ENCODE measurements at places on chromosomes 5 and 9. TPM values are rescaled to one million over a fixed set of nuclear protein-coding genes. Genes with fewer than 3 reads are reported as not detected.

The ARL10 gene
- 11.4 TPM for total RNA-seq

The ANKRD55 gene
- total RNA-seq, result not detected

The PCDHGA5 gene
- 2.5 TPM for total RNA-seq

The GRIN3A gene
- total RNA-seq, result 0.07 TPM

The AQP7 gene
- 0.23 TPM for total RNA-seq

The LRRC70 gene
- 0.37 TPM for total RNA-seq

The EPB41L4A gene
- total RNA-seq, result 5.2 TPM

The DMRTA1 gene
- total RNA-seq, result 2.6 TPM

The UBE2QL1 gene
- 0.46 TPM for total RNA-seq

The PCDHA3 gene
- total RNA-seq, result 3.4 TPM

The LRRC26 gene
- 1.1 TPM for total RNA-seq

The ACOT12 gene
- not detected for total RNA-seq

The ZNF454 gene
- total RNA-seq, result 4.3 TPM

The NKD2 gene
- total RNA-seq, result 12.8 TPM

The ABLIM3 gene
- total RNA-seq, result 0.46 TPM

- no peaks in the 10 kb centered on the region for H3K36me3 ChIP-seq
- peaks cover 19% of the 10 kb centered on the region for H3K4me1 ChIP-seq
- H3K27me3 ChIP-seq, result no peaks in the 10 kb centered on the region
Measured at GRCh38 chr9:108672475-108673190, 183.2 kb downstream of the ACTL7B start.

DNA sequence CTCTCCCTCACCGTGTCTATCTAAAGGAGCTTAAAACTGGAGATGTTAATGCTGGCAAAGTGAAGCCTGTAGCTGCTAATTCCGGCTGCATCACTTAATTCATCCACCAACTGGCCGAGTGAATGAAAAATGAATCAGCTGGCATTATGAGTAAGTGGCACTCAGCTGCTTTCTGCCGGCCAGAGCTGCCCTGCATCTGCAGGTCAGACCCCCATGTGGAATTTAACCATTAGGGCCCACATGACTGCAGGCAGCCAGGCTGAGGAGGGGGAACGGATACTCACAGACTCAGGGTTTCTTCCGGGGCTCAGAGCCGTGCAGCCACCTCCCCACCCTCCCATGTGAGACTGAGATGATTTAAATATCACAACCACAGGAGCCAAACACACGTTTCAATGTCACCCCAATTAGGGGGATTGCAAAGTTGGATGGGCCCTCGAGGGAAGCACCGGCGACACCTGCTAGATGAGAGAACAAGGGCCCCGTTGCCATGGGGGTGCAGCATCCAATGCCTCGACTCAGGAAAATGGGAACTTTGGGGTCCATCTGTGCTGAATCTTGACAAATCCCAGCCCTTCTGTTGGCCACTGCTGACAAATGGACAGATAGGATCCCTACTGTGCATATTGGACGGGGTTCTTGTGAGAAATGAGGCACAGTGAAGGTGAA, 115.6 kb upstream of the ALDH1B1 start:
- H3K4me1 ChIP-seq, result peaks cover 12% of the 10 kb centered on the region
- DNase-seq, result no peak
- H3K36me3 ChIP-seq, result no peaks in the 10 kb centered on the region
- no peak overlapping the region for H3K27ac ChIP-seq

GRCh38 chr5:13957032-13957645, 12.7 kb upstream of the DNAH5 start:
- H3K27me3 ChIP-seq, result no peaks in the 10 kb centered on the region
- H3K4me3 ChIP-seq, result no peak overlapping the region
- H3K36me3 ChIP-seq, result no peaks in the 10 kb centered on the region
- no peak overlapping the region for H3K27ac ChIP-seq

GRCh38 chr5:4374866-4375265, 765.3 kb upstream of the ADAMTS16 start:
- no peaks in the 10 kb centered on the region for H3K27me3 ChIP-seq
- DNase-seq, result no peak
- H3K4me1 ChIP-seq, result peaks cover 2% of the 10 kb centered on the region
- H3K4me3 ChIP-seq, result no peak overlapping the region
- no peak overlapping the region for H3K27ac ChIP-seq

DNA sequence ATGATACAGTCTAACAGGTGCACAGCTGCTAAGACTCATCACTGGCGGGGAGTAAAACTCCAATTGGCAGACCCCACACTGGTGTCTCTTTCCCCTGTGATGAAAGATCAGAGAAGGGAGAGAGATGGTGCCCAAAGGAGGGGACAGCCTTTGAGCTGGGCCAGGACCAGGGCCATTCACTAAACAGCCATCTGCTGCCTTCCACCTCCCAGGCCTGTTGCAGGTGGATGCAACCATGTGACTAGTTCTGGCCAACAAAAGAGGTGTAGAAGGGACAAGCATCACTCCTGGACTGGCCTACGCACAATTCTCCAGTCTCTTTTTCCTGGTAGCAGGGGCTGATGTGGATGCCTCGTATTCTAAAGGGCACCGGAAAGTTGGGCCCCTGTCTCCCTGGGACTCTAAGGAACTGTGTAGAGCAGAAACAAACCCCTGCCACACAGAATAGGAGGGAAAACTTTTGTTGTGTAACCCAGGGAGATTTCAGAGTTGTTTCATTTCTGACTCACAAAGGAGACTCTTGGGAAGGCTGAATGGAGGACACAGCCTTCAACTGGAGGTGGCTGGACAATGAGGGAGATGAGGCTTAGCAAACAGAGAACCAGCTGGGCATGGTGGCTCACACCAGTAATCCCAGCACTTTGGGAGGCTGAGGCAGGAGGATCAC, 26.9 kb downstream of the TNIP1 start:
- H3K36me3 ChIP-seq, result peaks cover 20% of the 10 kb centered on the region
- H3K27ac ChIP-seq, result no peak overlapping the region
- no peak for DNase-seq
- no peaks in the 10 kb centered on the region for H3K4me1 ChIP-seq
- no peaks in the 10 kb centered on the region for H3K27me3 ChIP-seq
- H3K4me3 ChIP-seq, result no peak overlapping the region

GRCh38 chr9:551986-552929, 289.2 kb upstream of the DMRT1 start:
- no peak for DNase-seq
- H3K27me3 ChIP-seq, result no peaks in the 10 kb centered on the region
- no peak overlapping the region for H3K4me3 ChIP-seq
- H3K4me1 ChIP-seq, result peaks cover 17% of the 10 kb centered on the region
- H3K36me3 ChIP-seq, result no peaks in the 10 kb centered on the region

DNA sequence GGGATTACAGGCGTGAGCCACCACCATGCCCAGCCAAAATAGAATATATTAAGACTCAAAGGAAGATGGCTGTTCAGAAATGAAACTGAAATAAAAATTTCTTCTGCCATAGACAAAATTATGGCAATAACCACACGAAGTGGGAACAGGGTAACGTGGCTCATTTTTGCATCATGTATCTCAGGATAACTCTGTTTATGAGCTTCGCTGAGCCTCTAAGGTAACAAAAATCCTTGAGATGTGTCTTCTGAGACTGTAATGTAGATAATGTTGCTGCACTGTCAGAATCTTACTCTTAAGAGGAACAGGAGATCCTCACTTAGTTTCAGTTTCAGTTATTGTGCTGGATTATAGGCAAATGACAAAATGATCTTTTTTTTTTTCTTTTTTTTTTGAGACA, 153.8 kb downstream of the GOLPH3 start:
- no peak for DNase-seq
- no peak overlapping the region for H3K4me3 ChIP-seq
- H3K27ac ChIP-seq, result no peak overlapping the region
- H3K4me1 ChIP-seq, result peaks cover 43% of the 10 kb centered on the region
- no peaks in the 10 kb centered on the region for H3K36me3 ChIP-seq

- H3K27me3 ChIP-seq, result no peaks in the 10 kb centered on the region
- H3K36me3 ChIP-seq, result no peaks in the 10 kb centered on the region
- DNase-seq, result no peak
- peaks cover 5% of the 10 kb centered on the region for H3K4me1 ChIP-seq
- no peak overlapping the region for H3K27ac ChIP-seq
- no peak overlapping the region for H3K4me3 ChIP-seq
Measured at GRCh38 chr5:139732019-139732418, 63.6 kb upstream of the PSD2 start.

DNA sequence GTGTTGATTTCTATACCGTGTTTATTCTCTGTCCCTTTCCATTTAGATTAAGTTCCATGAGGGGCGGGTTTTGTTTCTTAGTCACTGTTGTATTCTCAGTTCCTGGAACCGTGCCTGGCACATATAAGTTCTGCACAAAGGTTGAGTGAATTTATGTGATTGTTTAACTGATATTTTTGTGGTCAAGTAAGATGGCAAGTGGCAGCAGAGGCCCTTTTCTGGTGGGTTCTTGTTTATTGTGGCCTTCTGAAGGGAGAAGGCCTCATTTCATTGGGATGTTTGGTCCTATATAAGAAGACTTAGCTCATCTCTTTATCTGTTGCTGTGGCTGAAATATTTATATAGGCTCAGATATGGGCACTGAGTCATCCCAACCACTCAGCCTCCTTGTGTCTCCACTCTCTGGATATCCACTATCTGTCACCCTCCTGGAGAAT, 262.5 kb downstream of the PSAT1 start:
- no peak for DNase-seq
- H3K27me3 ChIP-seq, result no peaks in the 10 kb centered on the region
- no peak overlapping the region for H3K27ac ChIP-seq

DNA sequence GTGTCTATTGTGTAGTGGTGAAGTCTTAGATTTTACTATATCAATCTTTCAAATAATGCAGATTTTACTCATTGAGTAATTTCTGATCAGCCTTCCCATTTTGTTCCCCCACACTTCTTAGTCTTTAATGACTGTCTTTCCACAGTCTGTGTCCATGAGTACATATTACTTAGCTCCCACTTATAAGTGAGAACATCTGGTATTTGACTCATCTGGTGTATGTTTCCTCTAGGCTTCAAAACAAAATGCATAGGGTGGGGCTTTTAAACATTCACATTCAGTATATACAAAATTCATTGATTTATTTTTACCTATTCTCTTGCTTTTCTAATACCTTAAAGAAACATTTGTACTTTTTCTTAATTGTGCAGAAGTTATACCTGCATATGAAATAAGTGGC, 513.0 kb downstream of the MTRR start:
- H3K4me1 ChIP-seq, result no peaks in the 10 kb centered on the region
- H3K36me3 ChIP-seq, result no peaks in the 10 kb centered on the region
- no peak for DNase-seq
- no peak overlapping the region for H3K4me3 ChIP-seq
- no peak overlapping the region for H3K27ac ChIP-seq

DNA sequence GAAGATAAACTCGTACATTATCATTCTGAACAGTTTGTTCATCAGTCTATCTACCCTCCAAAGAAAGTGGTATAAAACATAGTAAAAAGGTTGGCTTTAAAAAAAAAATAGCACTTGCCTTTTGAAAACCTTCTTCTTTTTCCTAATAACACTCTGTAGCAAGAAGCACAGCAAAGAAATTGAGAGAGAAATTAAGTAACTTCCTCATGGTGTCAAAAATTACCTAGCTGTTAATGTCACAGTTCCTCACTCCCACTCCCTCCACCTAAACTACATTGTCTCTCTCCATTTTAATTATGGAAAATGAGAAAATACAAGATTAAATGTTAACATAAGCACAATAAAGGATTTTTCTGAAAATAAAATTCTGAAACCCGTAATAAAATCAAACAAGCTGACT, 72.2 kb downstream of the CERT1 start:
- H3K4me3 ChIP-seq, result no peak overlapping the region
- H3K36me3 ChIP-seq, result peaks cover 8% of the 10 kb centered on the region
- DNase-seq, result no peak
- H3K27me3 ChIP-seq, result no peaks in the 10 kb centered on the region
- no peak overlapping the region for H3K27ac ChIP-seq

DNA sequence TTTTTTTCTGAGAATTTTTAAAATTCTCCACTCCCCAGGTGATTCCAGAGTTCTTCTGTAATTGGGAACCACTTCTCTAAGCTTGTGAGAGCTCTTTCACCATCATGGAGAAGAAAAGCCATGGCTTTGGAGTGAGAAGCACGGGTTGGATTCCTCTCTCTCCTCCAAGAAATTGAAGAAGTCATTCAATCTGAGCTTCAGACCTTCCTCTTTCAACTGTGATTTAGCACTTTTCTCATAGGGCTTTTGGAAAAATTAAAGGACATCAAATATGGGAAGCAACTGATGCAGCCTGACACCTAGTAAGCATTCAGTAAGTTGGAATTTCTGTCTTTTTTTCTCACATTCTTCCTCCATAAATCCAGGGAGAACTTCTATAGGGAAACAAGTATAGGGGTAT, 580.4 kb upstream of the KLF4 start:
- peaks cover 14% of the 10 kb centered on the region for H3K36me3 ChIP-seq
- peaks cover 15% of the 10 kb centered on the region for H3K4me1 ChIP-seq
- no peak overlapping the region for H3K4me3 ChIP-seq
- no peaks in the 10 kb centered on the region for H3K27me3 ChIP-seq
- no peak overlapping the region for H3K27ac ChIP-seq

- DNase-seq, result no peak
- peaks cover 7% of the 10 kb centered on the region for H3K4me1 ChIP-seq
- H3K4me3 ChIP-seq, result no peak overlapping the region
- H3K27ac ChIP-seq, result no peak overlapping the region
- H3K27me3 ChIP-seq, result no peaks in the 10 kb centered on the region
Measured at GRCh38 chr5:67612961-67613360, 416.4 kb upstream of the CD180 start.

DNA sequence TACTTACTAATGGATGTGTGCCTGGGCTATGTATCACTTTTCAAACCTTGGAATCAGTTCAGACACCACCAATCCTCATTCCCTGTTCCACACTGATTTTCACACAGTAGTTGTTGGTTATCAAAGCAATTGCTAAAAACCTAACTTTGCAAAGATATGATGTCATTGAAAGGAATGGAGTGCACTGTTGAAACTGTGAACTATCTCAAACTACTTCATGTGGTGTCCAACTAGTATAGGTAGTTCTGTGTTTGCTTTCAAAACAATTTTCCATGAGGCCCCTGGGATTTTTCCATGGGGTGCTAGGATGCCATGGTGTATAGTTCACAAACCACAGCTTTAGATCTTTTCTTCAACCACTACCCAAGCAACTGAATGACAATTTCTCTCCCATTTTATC, 17.8 kb downstream of the INIP start:
- no peaks in the 10 kb centered on the region for H3K27me3 ChIP-seq
- no peak for DNase-seq
- peaks cover 22% of the 10 kb centered on the region for H3K36me3 ChIP-seq
- H3K4me3 ChIP-seq, result no peak overlapping the region
- no peak overlapping the region for H3K27ac ChIP-seq

DNA sequence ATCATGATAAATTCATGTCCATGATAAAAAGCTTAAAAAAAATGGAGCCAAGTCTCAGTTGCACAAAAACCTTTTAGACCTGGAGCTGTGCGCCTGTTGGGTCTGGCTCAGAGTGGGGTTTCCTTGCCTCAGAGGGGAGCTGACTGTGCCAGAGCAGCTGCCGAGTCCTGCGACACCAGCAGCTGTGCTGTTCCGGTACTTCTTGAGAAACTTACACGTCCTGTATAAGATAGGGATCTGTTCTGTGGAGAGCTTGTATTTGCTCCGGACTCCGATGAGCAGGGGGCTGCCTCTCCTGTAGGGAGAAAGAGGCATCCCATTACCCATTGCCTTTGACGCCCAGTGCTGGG, 28.6 kb downstream of the GFPT2 start:
- no peak for DNase-seq
- H3K27ac ChIP-seq, result peak overlapping the region; percentile 51
- H3K27me3 ChIP-seq, result no peaks in the 10 kb centered on the region
- H3K4me3 ChIP-seq, result no peak overlapping the region
